ENCODE measurements at places on chromosomes 7 and 10.

DNA sequence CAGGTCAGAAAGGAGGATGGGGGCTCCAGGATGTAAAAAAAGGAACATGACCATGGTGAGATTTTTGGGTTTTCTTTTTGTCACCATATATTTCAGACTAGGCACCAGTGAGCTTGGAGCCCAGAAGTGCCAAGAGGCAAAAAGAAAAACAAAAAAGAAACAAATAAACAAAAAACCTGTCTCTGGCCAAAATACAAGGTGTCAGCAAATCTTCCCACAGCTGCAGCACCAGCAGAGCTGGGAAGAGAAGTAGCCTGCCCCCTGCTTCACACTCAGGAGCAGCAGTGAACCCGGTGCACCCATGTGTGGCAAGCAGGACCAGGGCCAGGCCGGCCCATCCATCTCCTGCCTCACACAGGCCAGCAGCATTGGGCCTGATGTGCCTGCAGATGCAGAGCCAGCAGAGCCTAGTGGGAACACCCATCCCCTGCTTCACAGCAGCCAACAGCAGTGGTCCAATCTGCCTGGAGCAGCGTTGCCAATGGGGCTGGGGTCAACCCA lies 34.7 kb upstream of the C10orf71 start:
- DNase-seq: no peak

DNA sequence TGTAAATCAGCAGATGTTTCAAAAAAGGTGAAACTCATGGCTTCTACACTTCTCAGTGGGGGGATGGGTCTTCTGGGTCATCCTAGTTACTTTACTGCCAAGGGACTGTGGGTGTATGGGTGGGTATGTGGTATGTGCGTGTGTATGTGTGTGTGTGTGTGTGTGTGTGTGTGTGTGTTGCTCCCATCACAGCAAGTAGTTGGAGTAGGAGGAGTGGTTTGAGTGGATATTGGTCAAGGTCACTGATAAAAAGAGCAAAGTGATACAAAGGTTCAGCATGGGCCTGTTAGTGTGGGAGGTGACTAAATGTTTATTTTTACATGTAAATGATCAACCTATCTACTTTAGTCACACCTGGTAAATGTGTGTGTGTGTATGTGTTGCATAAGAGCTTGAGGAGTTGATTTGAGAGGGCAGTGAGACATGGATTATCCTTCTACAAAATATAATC lies 11.8 kb upstream of the COBL start:
- DNase-seq: no peak

GRCh38 chr10:14543046-14543903 lies 212.6 kb upstream of the FRMD4A start:
- no peak for DNase-seq

DNA sequence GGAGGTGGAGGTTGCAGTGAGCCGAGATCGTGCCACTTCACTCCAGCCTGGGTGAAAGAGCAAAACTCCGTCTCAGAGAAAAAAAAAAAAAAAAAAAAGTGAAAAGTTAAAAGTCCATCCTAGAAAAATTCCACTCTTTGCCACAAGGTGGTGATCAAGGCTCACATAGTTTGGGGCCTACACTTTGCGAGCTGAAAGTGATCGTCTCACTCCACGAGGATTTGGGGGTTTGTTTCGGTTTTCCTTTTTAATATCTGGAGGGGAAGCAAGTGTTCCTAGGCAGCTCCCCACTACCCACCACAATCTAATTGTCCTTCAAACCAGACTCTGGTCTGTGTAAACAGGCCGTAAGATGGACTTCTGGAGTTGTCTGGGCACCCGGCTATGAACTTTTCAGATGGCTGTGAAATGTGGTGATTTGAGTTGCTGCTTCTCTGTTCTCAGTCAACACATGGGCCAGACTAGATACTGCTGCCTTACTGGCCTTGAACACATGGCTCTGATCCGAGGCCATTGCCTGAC lies 27.1 kb downstream of the PRLHR start:
- DNase-seq: peak; percentile 13

GRCh38 chr10:50550291-50550839 lies 73.4 kb downstream of the SGMS1 start:
- no peak for DNase-seq

DNA sequence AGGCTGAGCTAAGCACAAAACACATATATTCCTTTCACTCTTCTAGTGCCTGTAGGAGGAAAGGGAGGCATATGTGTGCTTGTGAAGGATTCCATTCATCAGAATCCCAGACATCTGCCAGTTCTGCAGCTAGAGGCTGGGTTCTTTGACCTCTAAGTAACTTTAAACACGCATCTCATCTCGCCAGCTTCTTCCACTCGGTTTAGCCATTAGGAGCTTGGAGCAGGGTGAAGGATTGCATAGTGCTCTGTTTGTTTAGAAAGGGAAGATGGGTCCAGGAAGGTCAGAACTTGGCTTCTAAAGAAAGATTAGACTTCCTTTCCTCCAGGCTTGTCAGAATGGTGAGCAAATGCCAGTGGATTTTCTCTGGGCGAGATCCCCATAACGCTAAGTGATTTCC lies 43.6 kb downstream of the HK1 start:
- DNase-seq: no peak

GRCh38 chr10:110404825-110405224 lies 92.9 kb upstream of the DUSP5 start:
- no peak for DNase-seq

DNA sequence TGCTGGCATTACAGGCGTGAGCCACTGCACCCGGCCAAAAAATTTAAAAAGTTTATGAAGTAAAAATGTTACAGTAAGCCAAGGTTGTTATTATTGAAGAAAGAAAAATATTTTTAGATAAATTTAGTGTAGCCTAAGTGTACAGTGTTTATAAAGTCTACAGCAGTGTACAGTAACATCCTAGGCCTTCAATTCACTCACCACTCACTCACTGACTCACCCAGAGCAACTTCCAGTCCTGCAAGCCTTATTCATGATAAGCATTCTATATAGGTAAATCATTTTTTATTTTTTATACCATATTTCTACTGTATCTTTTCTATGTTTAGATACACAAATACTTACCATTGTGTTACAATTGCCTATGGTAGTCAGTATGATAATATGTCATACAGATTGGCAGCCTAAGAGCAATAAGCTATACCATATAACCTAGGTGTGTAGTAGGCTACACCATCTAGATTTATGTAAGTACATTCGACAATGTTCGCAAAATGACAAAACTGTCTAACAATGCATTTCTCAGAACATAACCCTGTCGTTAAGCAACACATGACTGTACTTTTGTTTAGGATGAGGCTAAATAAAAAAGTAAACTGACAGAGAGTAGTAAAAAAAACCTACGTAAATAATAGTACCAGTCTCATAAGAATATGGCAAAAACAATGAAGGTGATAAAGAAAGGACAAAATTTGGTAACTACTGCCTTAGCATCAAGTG lies 77.8 kb upstream of the FAM133B start:
- DNase-seq: no peak

GRCh38 chr7:10412422-10413019 lies 561.2 kb upstream of the PHF14 start:
- peak; percentile 38 for DNase-seq

- no peak for DNase-seq
Measured at GRCh38 chr7:45084336-45084735, 4.4 kb downstream of the NACAD start.

DNA sequence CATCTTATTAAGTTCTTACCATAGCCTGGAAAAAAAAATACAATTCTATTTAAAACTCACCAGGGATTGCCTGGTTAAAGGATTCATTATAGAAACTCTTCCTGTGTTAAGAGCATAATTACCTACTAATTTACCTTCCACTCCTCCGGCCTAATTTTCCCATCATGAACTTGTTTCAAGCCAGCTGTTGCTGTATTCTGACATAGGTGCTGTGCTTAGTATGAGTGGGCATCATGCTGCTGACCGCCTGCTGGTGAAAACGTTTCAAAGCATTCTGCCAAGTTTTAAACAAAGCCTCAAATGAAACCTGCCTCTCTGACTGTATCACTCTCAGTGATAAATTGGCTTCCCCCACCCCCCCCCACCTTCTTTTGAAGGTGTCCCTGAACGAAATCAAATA lies 47.8 kb upstream of the KCNMA1 start:
- peak; percentile 92 for DNase-seq

All from COR-L47 (cell line).